ENCODE measurements at places on chromosomes 12 and 14.

DNA sequence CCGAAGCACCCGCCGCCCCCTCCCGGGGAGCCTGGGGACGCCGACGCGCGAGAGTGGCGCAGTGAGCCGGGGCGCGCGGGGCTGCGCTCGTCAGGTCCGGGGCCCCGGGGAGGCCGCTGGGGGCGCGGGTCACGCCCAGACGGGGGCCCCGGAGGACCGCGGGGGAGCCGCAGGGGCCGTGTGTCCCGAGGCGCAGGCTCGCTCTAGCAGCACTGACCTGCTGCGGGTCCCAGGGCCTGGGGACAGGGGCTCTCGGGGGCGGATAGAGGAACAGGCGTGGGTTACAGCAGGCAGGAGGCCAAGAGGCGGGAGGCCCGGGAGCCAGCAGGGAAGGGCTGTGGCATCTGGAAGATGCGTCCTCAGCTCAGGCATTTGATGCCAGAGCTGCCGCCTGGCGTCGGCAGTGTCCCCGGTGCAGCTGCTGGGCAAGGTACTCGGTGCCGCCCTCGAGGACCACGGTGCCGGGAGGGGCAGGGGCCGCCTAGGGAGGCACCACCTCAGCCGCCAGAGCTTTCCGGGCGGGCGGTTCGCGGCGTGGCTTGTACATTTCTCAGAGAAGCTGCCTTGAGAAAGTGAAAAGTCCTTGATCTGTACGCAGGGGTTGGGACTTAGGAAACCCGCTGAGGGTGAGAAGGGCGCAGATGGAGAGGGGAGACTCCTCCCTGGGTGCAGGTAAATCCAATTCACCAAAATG, 1.2 kb downstream of the WNT5B start:
- no peak for DNase-seq

- DNase-seq = peak; percentile 1
These were observed at the start of gene PLEKHA5 for GRCh38 chr12:19129486-19130223. PLEKHA5 (plus strand) TSS chr12:19129733; CDS start chr12:19129800, 67 bp downstream.

GRCh38 chr14:20631880-20632389, 9.6 kb downstream of the OR6S1 start:
- no peak for DNase-seq

GRCh38 chr14:70901269-70901668, 6.0 kb upstream of the PCNX1 start:
- no peak for DNase-seq

- DNase-seq = no peak
These were observed 48.7 kb upstream of the BCL11B start for GRCh38 chr14:99320621-99321235.

- DNase-seq = no peak
These were observed 290.6 kb downstream of the FOXN3 start for GRCh38 chr14:89126461-89126860.

- DNase-seq = no peak
These were observed 162.1 kb upstream of the IFNG-AS1 start for GRCh38 chr12:67826946-67827720.

- DNase-seq = no peak
These were observed 14.5 kb downstream of the KRAS start for GRCh38 chr12:25236190-25236589.

- DNase-seq = no peak
These were observed 4.7 kb upstream of the CHST11 start for GRCh38 chr12:104452087-104452486.

DNA sequence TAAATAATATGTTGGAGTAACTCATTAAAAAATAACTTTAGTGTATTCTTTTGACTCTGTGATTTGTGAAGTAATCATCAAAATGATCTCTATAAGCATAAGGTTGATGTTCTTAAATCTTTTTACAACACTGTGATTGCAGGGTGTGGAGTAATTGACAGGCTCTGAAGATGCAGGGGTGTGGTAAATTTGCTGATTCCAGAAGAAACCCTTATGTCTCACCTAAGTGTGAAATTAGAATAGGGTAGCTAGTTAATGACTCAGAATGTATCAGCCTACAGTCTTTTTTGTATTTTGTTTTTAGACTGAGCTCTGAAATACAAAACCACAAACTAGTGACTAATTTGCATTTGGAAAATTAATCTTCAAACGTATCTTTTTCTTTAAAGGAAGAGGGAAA, 5.9 kb downstream of the PRPF39 start:
- DNase-seq = no peak

- DNase-seq = no peak
These were observed 8.5 kb upstream of the LTBP2 start for GRCh38 chr14:74620497-74620921.

GRCh38 chr14:101031186-101031585, 127.7 kb upstream of the RTL1 start:
- no peak for DNase-seq

DNA sequence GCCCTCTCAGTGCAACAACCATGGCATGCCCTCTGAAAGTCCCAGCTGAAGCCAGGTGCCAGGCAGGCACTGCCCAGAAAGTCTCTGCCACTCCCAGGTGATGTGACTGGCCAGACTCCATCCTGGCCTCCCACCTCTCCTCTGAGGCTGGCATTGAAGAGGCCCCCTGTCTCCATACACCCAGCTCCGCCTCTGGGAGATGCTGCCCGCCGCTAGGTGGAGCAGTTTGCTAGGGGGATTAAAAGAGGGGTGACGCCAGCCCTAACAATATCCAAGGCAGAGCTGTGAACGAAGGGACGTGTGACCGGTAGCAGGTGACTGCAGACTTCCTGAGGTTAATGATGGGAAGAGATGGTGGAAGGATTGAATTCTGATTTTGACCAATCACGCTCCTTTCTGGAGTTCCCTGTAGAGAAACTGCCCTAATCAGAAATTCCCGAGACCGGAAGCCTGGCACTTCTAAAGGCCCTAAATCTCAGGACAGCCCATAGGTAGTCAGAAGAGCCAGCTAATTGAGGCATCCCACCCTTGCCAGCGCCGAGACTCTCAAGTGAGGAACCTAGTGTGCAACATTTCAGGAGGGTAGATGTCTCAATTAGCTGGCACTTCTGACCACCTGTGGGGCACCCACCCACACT, 8.3 kb upstream of the PLEK2 start:
- DNase-seq = no peak

GRCh38 chr12:46304070-46304469, 35.2 kb upstream of the SLC38A1 start:
- DNase-seq = no peak

- no peak for DNase-seq
These were observed 6.6 kb downstream of the DLK1 start for GRCh38 chr14:100733152-100733850.

- no peak for DNase-seq
These were observed 31.7 kb downstream of the LRTM2 start for GRCh38 chr12:1852076-1852475.

DNA sequence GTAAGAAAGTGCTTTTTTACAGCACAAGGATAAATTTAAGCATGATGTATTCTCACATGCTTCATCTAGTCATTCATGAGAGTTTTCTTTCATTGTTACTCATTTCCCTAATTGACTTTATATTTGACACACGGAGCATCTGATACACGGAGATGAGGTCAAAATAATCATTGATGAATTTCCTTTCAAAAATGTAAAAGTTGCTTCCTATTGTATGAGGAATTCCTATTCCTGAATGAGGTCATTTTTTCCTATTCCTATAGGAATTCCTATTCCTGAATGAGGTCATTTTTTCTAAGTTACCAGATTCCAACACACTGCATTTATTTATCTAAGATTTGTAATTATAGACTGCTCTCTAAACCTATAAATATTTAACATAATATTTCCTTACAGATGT, 316.7 kb upstream of the KITLG start:
- DNase-seq = no peak

DNA sequence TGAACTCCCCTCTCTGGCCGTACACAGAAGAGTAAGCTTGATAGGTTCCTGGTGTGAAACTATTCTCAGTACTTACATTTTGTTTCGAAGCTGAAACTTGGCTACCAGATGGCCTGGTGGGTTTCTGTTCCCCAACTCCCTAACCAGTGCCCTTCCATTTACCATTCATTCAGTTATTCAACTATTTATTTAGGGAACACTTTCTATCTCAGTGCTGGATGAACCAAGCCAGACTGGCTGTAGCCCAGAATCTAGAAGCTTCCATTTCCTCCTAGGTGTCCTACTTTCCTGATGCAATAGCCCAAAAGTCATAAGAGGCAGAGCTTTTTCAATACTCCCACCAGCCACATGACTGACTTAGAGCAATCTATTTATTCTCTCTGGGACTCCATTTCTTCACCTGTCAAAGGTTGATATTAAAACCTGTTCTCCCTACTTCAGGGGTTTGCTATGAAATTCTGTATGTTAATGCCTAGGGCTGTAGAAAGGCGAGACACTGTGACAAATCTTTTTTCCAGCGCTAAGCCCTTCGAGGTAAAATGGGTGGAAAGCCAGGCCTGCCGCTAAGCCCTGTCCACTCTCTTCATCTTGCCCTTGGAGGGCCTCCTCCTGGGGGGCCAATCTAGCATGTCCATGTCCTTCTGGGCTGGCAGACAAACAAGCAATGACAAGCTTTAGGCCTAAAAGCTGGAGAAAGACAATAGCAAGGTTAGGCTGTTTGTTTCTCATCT, 8.1 kb upstream of the IRF2BPL start:
- no peak for DNase-seq

DNA sequence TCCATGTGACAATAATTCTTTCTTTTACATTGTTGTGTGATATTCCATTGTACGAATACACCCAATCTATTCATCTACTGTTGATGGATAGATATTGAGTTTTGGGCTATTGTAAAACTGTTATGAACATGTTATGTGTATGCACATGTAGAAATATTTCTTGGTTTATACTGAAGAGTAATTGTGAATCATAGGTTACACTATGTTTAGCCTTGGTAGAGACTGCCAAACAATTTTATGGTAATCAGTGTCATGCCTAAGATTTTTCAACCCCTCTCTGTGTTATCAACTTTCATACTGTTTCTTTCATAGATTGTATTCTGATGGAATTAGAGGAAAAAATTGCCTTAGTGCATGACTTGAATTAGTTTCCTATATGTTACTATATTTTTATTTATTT, 39.5 kb downstream of the FRMD6 start:
- no peak for DNase-seq

- DNase-seq = no peak
These were observed 273.3 kb downstream of the RPL10L start for GRCh38 chr14:46378248-46378647.

DNA sequence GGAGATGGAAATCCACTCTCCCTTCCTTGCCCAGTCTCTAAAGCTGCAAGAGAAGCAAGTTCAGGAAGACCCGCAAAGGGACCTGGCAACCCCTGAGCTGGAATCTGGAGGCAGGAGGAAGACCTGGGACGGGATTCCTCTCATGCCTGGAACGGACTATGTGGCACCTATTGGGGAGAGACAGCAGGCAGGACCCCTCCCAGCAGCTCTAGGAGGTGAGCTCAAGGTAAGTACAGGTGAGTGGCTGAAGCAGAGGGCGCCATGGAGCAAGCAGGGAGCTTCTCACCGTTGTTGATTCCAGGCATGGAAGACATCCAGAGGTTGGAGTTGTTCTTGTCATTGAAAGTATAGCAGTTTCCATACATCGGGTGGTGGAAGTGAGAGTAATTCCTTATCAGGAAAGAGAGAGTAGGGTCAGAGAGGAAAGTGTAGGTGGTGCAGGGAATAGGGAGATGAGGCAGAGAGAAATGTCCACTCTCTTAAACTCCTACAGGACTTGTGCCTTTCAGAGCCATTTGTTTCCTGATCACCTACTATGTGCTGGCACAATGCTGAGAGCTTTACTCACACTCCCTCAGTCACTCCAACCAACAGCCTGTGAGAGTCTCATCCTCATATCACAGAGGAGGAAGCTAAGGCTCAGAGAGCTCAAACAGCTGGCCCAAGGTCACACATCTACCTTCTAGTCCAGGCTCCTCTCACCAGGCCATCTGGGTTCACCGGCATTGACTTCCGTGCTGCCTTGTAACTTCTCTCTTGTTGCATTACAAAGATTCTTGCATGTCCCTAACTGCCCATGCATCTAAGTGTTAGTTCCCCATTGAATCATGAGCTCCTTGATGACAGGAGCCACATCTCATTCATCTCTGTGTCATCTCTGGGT, 13.9 kb upstream of the TNFRSF1A start:
- no peak for DNase-seq

DNA sequence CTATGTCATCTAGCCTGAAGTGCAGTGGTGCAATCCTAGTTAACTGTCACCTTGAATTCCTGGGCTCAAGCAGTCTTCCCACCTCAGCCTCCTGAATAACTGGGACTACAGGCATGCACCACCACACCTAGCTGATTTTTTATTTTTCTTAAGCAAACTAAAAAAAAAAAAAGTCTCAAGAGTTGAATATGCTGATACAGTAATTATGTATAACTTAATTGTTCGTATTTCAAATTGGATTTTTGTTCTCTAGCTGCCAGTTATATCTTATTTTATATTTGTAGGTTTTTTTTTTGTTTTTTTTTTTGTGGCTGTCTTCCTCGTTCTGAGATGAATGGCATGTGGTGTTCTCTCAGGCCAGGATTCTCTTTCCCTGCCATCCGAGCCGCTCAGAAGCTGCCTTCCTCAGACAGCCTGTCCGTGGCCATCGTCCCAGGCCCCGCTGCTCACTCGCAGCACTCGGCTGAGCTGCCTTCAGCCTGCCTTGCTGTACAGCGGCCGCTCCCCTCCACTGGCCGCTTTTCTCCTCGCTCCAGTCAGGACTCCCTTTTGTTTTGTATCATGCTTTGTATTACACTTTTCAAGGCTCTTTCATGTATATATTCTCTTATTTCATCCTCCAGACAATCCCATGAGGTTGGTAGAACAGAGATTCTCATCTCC, 53.3 kb downstream of the WDR20 start:
- DNase-seq = no peak

DNA sequence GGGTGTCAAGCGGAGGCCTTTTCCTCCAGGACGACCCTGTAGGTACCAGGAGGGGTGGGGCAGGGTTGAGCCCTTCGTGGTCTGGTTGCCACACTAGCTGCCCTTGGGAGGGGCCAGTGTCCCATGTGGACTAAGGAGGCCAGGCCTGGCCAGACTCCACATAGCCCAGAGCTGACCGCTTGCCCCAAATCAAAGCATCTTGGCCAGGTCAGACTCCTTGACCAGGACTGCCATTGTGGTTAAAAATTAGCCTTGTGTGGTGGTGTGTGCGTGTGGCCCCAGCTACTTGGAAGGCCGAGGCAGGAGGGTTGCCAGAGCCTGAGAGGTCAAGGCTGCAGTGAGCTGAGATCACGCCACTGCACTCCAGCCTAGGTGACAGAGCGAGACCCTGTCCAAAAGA, 24.8 kb downstream of the ALDH2 start:
- no peak for DNase-seq

Measured in stimulated activated CD4-positive, alpha-beta T cell treated with anti-CD3 and anti-CD28 coated beads, TNF-alpha, amount 100 ng/mL, for 1 hour (primary cell).